Activated T-helper 1 cell treated with anti-CD3 and anti-CD28 coated beads, Interleukin-12 subunit alpha, Interleukin-12 subunit beta, Interleukin-2, Interleukin-4 antibody, amounts not matched to agents 30 ng/mL and 10 ng/mL and 1 ng/mL, durations not matched to agents 14 hours and 24 hours and 36 hours (primary cell): ENCODE measurements at places on chromosomes 5 and 9. TPM values are rescaled to one million over a fixed set of nuclear protein-coding genes. Genes with fewer than 3 reads are reported as not detected.

Gene SLC12A7
- total RNA-seq: 24.4 and 26.6 TPM in 2 replicates

Gene TMOD1
- 0.81 and 0.86 TPM in 2 replicates for total RNA-seq

Gene SH3GL2
- total RNA-seq: not detected in 2 replicates

DNA sequence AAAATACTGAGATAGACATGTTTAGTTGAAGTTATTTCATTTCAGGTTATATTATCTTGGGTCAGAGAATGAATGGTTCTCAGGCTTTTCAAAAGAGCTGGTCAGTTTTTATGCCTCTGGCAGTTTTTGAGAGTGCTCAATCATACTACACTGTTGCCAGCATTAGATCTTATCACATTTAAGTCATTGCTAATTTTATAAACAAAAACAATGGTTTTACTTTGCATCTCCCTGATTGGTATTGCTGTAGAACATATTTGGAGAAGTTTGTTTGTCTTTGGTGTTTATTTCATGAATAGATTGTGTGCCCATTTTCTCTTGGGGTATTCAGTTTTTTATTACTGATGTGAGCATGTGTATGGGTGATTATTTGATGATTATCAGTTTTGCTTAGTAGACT is 1.5 kb downstream of the CATSPER3 start:
- DNase-seq: no peak

- no peak for DNase-seq
Measured at GRCh38 chr9:138120072-138120471, 242.5 kb downstream of the CACNA1B start.

GRCh38 chr5:130116462-130116861 is 212.2 kb downstream of the CHSY3 start:
- DNase-seq: no peak

DNA sequence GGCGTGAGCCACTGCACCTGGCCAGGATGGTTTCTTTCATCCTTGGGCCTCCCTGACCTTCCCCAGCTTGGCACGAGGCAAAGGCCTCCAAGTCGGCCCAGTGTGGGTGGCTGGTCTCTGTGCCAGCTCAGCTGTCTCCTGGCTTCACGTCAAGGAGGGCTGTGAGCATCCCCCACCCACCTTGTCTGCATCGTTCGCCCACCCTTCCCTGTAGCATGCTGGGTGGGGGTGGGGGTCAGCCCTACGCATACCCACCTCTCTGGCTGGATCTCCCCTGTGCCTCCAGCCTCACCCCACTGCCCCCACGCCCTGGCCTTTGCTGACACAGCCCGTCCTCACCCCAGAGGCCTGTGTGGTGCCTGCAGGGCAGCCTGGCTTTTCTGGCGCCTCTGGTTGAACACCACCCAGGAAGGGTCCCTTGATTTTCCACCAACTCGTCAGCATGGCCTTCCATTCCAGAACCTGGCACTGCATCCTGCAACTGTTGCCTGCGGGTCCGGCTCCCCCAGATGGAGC is 8.8 kb upstream of the WDR5 start:
- DNase-seq: no peak

DNA sequence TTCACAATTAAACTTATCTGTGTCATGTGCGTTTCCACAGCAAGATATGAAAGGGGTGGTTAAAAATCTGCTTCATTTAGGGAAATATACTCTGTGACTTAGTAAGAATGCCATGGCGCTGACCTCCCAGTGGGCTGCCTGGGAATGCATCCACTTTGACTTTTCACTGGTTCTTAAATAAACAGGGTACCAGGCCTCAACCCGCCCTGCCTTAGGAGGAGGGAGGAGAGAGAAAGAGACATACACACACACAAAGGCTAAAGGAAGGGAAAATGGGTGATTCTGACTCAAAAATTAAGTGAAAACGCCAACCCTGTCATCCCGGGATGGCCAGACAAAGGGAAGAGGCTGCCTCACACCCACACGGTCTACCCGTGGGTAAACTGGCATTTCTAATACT is 122.1 kb downstream of the EBF1 start:
- no peak for DNase-seq
